ENCODE measurements at places on chromosomes 7 and 10.

DNA sequence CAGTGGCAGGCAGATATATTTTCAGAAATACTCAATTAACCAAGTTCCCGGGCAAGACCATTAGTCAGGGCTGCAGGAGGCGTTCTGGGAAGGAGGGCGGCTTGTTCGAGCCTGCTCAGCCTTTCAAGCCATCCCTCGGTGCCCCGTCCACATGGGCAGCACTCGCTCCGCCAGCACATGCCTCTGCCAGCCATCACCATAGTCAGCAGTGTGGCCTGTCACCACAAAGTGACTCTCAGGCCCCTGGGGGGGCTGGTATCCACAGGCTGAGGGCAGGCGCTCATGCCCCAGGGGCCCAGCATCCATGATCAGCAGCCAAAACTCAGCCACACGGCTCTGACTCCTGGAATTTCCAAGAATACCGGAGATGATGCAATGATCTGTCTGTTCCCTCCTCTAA is 81.9 kb downstream of the CHST15 start:
- no peak for DNase-seq

DNA sequence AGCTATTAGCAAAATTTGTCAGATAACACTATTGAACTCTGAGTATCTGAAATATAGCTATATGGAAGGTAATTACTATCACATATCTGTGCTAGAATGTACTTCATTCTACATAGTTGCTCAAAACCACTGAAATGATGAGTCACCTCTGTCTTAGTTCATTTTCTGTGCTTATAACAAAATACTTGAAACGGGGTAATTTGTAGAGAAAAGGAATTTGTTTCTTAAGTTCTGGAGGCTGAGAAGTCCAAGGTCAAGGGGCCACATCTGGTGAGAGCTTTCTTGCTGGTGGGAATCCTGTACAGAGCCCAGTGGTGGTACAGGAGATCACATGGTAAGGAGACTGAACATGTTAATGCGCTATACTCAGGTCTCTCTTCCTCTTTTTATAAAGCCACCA is 41.9 kb upstream of the TNKS2 start:
- DNase-seq: no peak

DNA sequence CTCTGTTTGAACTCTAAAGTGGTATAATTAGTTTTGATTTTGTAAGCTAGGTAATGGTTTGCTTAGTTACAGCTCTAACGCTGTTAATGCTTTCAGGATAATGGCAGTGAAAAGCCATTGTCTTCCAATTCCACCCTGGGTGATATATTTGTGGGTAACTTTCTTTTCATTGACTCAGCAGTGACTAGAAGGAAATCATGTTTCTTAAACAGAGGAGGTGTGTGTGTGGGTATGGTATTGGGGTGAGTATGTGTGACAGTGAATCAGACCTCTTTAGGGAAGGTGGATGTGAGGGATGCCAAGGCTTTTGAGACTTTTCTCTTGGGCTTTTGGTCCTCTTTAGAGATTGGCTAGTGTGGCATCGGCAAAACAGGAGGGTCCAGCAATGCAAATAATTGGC is 13.6 kb downstream of the ENTPD7 start:
- DNase-seq: no peak

DNA sequence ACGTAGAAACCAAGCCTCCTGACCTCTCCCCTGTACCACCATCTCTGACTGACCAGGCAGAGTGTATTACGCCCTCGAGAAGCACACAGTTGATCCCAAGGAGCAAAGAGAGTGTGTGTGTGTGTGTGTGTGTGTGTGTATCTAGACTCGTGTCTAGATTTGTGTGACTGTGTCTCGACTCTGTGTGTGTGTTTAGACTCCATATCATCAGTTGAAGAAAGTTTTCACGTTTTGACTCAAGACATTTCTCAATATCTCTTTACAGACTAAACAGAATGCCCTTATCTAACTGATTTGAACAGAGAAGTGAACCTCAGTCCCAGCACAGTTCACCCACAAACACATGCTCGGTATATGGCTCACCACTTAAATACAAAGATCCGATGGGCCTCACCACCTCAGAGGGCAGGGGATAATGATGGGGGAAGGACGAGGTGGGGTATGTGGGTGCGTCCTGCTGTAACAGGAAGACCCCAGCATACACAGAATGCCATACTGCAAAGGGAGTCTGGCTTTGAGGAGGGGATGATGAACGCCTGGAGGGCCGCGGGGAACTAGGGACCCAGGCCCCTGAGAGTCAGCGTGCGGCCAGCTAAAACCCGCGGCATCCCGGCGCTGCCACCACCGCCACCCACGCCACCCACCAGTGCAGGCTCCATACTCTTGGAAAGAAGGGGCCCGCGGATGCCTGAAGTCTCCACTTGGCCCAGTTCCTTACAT is 780 bp downstream of the ALDH18A1 start:
- DNase-seq: no peak

DNA sequence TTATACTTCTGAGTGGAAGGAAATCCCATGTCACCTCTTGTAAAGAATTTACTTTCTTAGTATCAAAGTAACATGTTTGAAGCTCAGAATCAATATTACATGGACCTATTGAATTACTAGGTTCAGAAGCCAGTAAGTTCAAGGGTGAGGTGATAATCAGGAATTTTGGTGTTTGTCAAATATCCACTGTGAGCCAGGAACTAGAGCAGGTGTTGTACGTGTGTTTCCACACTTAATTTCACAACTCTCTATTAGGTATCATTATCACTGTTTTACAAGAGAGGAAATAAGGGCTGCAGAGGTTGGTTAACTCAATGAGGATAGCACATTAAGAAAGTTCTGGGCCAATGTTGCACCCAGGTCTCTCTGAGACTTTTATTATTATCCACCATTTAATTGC is 130.4 kb downstream of the KIAA1217 start:
- DNase-seq: no peak

- no peak for DNase-seq
These were observed 230.3 kb upstream of the PRSS58 start for GRCh38 chr7:142488036-142488633.

DNA sequence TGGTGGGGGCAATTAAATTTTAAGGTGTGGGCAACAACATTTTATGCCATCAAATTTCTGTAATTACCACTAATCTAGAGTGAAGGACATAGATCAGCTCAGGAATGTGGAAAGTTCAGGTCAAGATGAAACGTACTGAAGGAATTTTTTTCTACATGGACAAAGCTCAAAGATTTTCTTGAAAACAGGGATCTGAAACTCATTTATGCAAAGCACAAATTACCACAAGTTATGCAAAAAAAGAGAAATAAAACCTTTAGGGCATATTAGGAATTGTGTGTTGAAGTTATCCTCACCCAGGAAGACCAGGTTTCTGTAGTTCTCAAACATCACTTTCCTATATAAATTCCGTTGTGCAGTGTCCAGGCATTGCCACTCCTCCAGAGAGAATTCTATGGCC is 18.9 kb downstream of the ZNF680 start:
- no peak for DNase-seq

- no peak for DNase-seq
These were observed 31.0 kb upstream of the ABCB4 start for GRCh38 chr7:87506246-87507180.

DNA sequence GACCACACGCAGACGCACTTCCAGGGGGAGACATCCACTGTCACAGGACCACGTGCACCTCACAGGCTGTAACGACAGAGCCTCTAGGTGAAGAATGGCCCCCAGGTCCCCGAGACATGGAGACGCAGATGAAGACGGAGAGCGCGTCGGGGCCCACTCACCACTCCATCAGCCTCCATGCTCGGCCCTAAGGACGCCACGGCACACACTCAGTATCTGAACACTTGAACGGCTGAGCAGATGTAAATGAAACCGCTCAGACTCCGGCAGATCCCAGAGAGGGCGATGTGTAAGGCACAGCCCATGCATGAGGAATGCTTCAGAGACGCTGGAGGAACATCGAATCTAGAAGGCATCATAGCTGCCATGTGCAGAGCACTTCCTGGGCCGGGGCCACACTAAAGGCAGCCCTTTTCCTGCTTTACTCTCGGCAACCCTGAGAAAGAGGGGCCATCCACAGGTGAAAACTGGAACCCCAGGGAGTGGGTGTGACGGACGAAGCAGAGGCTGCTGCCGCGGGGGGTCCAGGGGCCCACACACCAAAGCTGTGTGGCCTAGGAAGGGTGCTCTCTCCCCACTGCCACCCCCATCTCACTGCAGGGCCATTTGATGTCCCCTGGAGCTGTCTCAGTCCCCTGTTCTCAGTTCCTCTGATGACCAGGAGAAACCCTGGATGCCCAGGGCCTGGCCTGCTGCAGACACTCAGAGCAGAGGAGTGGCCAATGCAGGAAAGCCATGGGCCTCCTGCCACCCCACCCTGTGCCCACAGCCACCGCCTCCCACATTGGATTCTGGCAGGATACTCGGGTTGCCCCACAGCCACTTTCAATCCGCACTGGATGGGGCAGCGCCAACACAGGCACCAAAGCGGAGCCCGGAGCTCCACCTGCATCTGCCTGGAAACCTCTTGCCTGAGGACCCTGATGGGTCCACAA is 253.8 kb downstream of the MAD1L1 start:
- DNase-seq: no peak

- DNase-seq: no peak
These were observed 815 bp downstream of the CCSER2 start for GRCh38 chr10:84329196-84329611.

- no peak for DNase-seq
These were observed 38.9 kb upstream of the SP8 start for GRCh38 chr7:20825555-20825954.

- DNase-seq: no peak
These were observed 49.9 kb downstream of the UBE2H start for GRCh38 chr7:129902788-129903422.

- DNase-seq: no peak
These were observed 52.4 kb downstream of the ARMH3 start for GRCh38 chr10:102003541-102003940.

- no peak for DNase-seq
These were observed 123.9 kb upstream of the PPIF start for GRCh38 chr10:79223091-79224048.

DNA sequence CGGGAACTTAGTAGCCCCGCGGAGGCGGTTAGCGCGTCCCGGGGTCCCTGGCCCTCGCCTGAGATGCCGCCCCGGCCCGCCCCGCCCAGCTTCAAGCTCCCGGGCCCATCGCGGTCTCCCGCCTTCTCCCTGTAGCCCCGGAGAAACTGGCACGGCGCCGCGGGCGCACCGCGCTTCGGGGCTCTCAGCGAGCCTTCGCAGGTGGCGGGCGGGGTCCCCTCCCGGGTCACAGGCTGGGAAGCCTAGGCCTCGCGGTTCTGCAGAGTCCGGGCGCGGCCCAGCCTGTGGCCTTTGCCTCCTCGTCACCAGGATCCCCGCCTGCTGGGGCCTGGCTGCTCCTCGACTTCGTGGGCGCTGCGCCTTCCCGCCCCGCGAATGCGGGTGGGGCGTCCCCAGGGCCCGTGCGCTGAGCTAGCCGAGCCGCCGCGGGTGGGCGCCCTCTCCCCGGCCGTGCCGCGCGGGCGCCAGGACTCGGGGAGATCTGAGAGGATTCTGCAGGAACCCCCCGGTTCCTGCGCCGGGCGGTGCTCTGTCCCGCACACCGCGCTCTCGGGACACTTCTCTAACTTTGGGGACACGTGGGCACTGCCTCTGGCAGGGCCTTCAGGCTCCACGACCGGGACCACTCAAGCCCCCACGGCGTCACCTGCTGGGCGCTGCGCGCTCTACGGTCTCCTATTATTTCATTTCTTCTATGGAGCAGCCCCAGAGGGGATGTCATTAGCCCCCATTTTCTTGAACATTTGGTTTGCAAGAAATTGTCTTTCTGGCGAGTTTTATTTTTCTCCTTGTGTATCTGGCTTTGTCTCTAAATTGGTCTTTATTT is 682 bp upstream of the RGS10 start:
- DNase-seq: no peak

- DNase-seq: no peak
These were observed 389.2 kb upstream of the NFE2L3 start for GRCh38 chr7:25762511-25763462.

GRCh38 chr7:40299097-40299496 is 164.3 kb downstream of the SUGCT start:
- no peak for DNase-seq

- DNase-seq: no peak
These were observed 1.3 kb upstream of the ACHE start for GRCh38 chr7:100896732-100897608.

DNA sequence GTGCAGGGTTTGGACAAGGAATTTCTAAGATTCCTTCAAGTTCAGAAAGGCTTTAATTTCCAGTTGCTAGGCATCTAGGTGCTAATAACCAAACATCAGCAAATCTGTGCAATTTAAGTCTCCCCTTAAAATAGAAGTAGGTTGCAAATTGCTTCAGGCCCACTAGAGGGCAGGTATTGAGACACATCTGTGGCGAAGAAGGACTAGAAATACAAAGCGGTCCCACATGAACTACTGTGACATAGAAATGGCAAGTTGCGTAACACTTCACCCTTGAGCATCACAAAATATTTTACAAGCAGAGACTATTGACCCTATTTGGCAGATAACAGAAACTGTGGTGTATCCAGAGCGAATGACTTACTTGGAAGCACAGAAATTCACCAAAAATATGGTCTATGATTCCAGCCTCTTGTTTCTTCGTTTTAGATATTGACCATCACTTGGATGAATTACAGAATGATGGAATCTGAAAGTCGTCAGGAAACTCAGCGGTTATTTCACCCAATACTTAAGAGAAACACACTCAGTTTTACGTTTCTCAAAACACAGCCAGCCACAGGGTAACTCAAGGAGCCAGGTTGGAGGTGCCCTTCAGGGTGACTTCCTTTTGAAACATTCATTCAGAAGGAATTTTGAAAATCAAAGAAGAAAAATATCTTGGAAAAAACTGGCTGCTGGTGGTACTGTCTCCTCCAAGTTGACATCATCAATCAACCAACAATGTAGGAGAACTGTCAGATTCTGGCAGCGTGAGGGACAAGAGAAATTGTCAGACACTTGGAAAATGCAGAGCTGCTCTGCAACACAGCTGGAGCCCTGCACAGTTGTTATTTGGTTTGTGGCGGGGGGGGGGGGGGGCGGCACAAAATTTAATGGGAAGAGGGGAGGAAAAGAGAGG is 256.3 kb upstream of the MINDY3 start:
- no peak for DNase-seq

GRCh38 chr10:61779950-61780659 is 117.4 kb downstream of the CABCOCO1 start:
- no peak for DNase-seq

DNA sequence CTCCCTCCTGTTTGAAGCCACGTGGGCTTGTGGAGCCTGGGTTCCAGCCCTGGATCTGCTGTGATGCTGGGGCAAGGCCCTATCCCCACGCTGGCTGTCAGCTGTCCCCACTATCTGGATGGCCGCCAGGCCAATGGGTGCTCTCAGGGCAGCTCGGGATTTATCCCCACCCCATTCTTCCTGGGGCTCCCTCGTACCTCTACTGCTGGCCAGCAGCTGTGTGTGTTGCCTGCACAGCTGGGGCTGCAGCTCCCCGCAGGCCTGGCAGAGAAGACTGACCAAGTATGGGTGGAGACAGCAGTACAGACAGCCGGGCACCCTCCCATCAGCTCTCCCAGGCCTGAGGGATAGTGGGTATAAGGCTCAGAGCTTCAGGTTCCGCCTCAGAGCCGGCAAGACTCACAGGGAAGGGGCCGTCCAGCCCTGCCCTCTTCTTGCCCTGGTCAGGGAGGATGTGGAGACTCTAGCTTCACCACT is 13.6 kb downstream of the CLIP2 start:
- DNase-seq: no peak
